ENCODE measurements at places on chromosomes 12 and 14. TPM values are rescaled to one million over a fixed set of nuclear protein-coding genes. Genes with fewer than 3 reads are reported as not detected.

TGM1 gene
- polyA plus RNA-seq = 1.9 TPM

DNA sequence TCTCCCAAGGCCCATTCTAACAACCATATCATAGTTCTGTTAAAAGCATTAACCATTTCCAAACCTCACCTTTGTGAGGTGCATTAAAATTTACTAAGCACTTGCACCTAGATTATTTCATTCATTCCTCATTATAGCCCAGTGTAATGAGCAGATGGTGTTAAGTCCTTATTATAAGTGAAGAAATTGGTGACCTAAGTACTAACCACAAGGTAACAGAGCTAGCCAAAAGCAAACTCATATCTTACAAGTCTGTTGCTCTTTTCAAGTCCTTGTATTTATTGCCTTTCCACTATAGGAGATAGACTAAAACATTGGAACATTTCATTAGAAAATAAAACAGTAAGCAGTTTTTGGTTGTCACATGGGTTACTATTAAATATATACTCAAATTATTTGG, 49.7 kb downstream of the TDP1 start:
- no peak for DNase-seq

KIAA0586 gene
- polyA plus RNA-seq = 24.8 TPM

- no peak for DNase-seq
Observed at GRCh38 chr14:89543425-89543790, 126.4 kb upstream of the FOXN3 start.

- no peak for DNase-seq
Observed at GRCh38 chr14:69855180-69855832, 23.9 kb upstream of the SMOC1 start.

CPSF2 gene
- 62.7 TPM for polyA plus RNA-seq

DNA sequence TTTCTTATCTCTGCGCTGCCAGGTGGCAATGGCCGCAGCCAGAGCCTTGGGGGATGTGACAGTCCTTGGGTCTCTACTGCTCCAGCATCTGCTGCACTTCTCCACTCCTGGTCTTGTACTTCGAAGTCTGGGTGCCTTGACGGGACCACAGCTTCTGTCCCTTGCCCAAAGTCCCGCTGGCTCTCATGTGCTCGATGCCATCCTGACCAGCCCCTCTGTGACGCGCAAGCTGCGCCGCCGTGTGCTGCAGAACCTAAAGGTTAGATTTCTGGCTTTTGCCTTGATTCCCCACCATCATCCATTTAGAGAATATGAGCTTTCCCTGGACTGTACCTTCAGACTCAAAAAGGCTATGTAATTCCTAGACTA, 3.8 kb downstream of the CIDEB start:
- no peak for DNase-seq

GRCh38 chr12:124390442-124391097, 95.7 kb downstream of the RFLNA start:
- no peak for DNase-seq

GRCh38 chr14:100901391-100902183, 1.9 kb downstream of the RTL1 start:
- no peak for DNase-seq

KRT85 gene
- not detected for polyA plus RNA-seq

DNA sequence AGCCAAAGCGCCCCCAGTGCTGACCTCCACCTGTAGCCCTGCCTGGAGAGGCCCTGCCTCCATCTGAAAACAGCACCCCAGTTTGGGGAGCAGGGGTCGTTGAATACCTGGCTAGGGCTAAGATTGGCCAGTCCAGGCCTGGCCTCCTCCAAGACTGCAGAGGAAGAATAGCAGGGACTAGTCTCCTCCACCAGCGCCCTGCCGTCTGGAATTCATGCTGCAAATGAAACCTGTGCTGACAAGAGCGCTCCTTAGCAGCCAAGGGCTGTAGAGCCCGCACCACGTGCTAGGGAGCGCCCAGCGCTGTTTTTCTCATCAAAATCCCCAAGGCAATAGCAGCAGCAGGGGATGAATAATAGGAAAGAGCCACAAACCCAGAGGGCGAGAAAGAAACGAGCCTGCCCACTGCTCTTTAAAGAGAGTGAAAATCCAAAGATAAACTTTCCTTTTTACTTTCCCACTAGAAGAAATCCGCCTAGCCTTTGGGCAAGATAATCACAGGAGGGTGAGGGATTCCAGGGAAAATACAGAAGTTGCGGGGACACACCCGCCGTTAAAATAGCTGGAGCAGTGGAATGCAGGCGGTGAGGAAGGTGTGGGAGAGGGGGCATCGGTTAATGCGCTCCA, 3.3 kb downstream of the COL2A1 start:
- DNase-seq = no peak

GRCh38 chr12:112167718-112168525, 42.6 kb downstream of the TRAFD1 start:
- DNase-seq = no peak

DNA sequence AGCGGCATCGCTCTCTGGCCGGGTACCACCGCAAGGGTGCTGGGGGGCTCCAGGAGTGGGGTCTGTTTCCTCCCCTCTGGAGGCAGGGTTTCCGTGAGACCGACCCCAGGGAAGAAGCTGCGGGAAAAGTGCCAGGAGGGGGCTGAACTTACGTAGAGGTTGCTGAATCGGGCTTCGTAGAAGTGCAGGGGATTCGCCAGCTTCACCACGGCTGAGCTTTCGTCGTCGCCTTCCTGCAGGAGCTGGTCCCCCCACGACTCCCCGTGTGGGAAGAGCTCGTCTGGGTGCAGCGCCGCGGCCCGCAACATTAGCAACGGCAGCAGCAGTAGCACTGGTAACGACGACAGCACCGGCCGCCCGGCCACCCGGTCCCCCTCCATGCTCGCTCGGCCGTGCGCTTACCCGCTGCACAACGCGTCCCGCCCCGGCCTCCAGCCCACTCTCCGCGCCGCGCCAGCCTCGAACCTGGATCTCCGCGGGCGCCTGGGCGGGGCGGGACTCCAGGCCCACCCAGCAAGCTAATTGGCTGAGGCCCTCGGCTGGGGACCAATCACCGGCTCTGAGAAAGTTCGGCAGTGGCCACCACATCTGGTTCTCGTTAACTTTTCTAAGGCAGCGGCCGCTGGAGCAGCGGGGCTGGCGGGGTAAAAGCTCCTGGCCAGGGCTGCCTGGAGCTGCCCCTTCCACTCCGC, at the start of gene NID2:
TSS of gene NID2 (minus strand) at position 445 of the 692 bp plus-strand sequence. CDS start at position 380, 65 bp downstream.
- DNase-seq = peak; percentile 78

DNA sequence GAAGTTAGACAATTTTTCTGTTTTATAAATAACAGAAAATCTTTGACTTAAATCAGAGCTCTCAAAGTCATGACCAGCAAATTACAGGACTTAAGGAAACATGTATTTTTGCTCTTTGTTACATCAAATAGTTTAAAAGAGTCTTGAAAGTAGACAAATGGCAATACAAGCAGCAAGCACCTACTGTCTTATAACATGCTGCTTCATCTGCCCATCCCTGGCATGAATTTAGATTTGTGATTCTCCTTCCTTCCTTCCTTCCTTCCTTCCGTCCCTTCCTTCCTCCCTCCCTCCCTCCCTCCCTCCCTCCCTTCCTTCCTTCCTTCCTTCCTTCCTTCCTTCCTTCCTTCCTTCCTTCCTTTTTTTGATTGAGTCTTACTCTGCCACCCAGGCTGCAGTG, 715.6 kb upstream of the FLRT2 start:
- DNase-seq = no peak

- DNase-seq = no peak
Observed at GRCh38 chr12:92378682-92379479, 233.2 kb upstream of the BTG1 start.

DNA sequence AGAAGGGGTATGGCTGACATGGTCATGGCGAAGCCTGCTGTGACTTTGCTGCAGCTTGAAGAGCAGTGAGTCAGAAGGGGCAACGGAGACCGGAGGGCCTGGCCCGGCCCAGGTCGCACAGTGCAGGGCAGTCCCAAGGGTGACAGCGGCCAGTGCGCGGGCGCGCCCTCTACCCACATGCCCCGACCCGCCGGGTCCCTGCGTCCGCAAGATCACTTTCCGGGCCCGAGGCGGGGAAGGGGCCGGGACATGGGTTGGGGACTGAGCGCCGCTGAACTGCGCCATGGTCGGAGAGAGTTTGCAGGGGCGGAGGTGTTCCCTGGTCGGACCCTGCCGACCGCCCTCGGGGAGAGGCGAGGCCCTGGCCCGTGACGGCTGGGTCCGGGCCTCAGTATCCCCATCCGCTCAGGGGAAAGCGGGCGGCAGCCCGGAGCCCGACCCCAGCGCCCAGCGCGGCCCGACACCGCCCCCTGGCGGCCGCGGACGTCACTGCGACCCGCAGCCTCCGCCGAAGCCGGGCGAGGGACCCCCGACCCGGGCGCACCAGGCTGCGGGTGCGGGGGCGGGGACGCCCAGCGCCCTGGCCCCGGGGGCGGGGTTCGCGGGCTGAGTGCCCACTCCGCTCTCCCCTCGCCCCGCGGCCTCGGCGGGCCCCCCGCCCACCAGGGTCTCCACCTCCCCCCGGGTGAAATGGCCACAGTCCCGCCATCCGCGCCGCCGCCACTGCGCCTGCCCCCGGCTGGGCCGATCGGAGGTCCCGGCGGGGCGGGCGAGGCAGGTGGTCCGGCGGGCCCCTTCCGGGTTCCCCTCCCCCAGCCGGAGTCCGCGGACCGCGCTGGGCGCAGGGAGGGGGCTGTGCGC, 7.2 kb upstream of the ANKRD9 start:
- no peak for DNase-seq

LRP1-AS gene
- polyA plus RNA-seq = not detected

DNA sequence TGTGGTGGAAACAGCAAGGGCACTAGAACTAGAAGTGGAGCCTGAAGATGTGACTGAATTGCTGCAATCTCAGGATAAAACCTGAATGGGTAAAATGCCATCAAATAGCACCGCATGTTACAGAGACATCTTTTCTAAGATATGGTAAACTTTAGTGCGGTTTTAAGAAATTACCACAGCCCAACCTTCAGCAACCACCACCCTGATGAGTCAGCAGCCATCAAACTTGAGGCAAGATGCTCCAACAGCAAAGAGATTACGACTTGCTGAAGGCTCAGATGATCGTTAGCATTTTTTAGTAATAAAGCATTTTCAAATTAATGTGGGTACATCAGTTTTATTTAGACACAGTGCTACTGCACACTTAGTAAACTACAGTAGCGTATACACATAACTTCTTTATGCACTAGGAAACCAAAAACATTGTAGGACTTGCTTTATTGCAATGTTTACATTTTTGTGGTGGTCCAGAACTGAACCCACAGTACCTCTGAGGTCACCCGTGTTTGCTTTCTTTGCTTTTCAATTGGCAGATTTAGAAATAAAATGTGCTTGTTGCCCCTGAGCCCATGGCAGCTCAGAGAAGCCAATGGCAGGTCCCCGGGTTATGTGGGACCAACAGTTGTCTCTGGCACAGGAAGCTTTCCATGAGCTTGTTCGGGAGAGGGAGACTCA, 15.9 kb downstream of the GOLGA3 start:
- DNase-seq = no peak

- DNase-seq = no peak
Observed at GRCh38 chr14:77574446-77575115, 41.9 kb downstream of the SPTLC2 start.

DNA sequence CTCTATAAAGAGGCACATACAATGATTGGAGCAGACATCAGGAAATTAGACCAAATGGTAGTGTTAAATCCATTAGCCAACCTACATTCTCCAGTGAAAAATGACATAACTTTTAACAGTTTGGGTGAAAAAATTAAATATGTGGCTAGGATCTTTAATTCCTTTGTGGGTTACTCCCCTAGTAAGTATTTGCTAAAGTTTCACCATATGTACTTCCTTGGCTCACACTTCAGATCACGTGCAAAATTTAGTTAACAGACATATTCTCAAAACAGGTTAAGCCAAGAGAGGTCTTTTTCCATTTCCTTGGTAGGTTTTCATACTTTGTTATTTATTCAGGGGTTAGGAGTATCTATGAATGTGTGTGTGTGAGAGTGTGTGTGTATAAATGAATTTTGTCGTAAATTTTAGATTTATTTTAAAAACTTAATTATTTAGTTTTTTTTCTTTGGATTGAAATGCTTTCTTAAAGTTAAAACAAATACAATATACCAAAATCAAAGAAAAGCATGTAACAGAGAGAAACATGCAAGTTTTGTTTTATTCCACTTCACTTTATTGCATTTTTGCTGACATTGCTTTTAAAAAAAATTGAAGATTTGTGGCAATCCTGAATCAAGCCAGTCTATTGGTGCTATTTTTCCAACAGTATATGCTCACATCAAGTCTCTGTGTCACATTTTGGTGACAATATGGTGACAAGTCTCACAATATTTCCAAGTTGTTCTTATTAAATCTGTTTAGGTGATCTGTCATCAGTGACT, 258.7 kb downstream of the FLRT2 start:
- no peak for DNase-seq

DNA sequence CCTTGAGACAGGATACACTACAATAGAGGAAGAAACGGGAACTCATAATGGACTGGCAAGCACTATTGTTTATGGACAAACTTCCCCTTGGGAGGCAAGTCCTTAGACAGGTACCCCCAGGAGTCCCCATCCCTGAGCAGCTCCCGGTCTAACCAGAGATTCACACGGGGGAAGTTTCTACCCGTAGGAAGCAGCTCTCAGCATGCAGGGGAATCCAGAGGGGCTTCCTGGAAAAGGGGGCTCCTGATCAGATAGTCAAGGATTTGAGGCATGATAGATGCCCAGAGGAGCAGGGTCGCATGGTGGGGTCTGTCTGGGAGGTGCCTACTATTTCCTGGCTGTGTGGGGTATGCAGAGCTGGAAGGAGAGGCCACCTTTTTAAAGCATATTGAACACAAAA, 282.4 kb upstream of the RTL1 start:
- no peak for DNase-seq

- no peak for DNase-seq
Observed at GRCh38 chr12:71134405-71134804, 23.4 kb downstream of the TSPAN8 start.

LRCOL1 gene
- polyA plus RNA-seq = 1.4 TPM

ORMDL2 gene
- polyA plus RNA-seq = 43.3 TPM

GRCh38 chr12:130382818-130383217, 45.1 kb downstream of the PIWIL1 start:
- no peak for DNase-seq

SLC2A14 gene
- 0.40 TPM for polyA plus RNA-seq

MYH6 gene
- 0.21 TPM for polyA plus RNA-seq

RNF212B gene
- polyA plus RNA-seq = 1.4 TPM

ACVRL1 gene
- 30.9 TPM for polyA plus RNA-seq

CCDC175 gene
- polyA plus RNA-seq = 0.50 TPM

LTBP2 gene
- 2.4 TPM for polyA plus RNA-seq

- DNase-seq = no peak
Observed at GRCh38 chr12:85831327-85831990, 4.8 kb downstream of the RASSF9 start.

VRTN gene
- not detected for polyA plus RNA-seq

GRCh38 chr12:5902736-5903135, 42.3 kb downstream of the ANO2 start:
- no peak for DNase-seq

KRT6C gene
- not detected for polyA plus RNA-seq

- no peak for DNase-seq
Observed at GRCh38 chr14:51609251-51609954, 42.3 kb upstream of the FRMD6 start.

- no peak for DNase-seq
Observed at GRCh38 chr14:94114589-94115057, 4.1 kb downstream of the IFI27 start.

GRCh38 chr12:75554556-75554880, 43.1 kb upstream of the KRR1 start:
- no peak for DNase-seq

TSPAN19 gene
- 0.59 TPM for polyA plus RNA-seq

GRCh38 chr14:78567343-78567742, 397.2 kb downstream of the NRXN3 start:
- DNase-seq = no peak

GRCh38 chr14:49962621-49963020, 69.7 kb downstream of the ARF6 start:
- no peak for DNase-seq

- DNase-seq = no peak
Observed at GRCh38 chr12:85639834-85640233, 196.4 kb downstream of the RASSF9 start.

GRCh38 chr14:104003616-104004015, 61.3 kb upstream of the RD3L start:
- DNase-seq = no peak

All from right renal cortex interstitium (tissue), 3 donors.